ENCODE measurements at places on chromosomes 11 and 22.

DNA sequence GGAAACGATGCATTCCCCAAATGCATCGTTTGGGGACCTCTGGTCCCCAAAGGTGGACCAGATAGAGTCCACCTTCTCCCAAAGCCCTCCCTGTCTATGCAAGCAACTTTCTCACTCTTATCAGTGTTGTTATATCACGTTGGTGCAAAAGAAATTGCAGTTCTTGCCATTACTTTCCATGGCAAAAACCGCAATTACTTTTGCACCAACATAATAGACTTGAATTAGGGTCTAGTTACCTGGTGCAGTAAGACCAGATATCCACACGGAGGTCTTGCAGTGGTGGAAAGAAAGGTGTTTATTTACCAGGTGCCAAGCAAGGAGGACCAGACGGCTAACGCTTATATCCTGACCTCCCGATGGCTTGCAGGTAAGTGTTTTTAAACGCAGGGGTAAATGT is 129.0 kb downstream of the MIAT start:
- no peak for DNase-seq

- no peak for DNase-seq
Observed at GRCh38 chr11:72856065-72856464, 41.9 kb downstream of the ATG16L2 start.

- DNase-seq = no peak
Observed at GRCh38 chr11:128948583-128948982, 5.9 kb upstream of the TP53AIP1 start.

DNA sequence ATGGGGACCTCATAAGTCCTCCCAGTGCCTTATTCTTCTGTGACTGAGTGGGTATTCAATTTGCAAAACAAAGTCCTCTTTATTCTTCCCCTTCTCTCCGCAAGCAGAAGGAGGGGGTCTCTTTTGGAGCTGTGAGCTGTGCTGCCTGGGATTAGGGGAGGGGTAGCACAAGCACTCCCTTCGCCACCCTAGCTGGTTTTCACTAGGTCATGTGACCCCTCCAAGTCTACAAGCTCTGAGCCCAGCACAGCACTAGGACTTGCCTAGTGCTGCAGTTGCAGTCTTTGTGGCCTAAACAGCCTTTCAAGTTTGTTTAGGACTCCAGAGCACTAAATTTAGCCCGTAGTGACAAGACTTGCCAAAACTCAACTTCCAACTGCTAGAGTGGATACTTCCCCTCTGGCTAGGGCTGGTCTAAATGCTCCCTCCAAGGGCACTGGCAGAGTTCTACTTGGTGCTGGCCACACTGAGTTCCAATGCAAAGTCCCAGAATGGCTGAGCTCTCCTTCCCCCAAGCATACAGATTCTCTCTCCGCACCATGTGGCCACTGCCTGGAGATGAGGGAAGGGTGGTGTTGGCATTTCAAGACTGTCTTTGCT is 25.4 kb downstream of the TAF1D start:
- no peak for DNase-seq

DNA sequence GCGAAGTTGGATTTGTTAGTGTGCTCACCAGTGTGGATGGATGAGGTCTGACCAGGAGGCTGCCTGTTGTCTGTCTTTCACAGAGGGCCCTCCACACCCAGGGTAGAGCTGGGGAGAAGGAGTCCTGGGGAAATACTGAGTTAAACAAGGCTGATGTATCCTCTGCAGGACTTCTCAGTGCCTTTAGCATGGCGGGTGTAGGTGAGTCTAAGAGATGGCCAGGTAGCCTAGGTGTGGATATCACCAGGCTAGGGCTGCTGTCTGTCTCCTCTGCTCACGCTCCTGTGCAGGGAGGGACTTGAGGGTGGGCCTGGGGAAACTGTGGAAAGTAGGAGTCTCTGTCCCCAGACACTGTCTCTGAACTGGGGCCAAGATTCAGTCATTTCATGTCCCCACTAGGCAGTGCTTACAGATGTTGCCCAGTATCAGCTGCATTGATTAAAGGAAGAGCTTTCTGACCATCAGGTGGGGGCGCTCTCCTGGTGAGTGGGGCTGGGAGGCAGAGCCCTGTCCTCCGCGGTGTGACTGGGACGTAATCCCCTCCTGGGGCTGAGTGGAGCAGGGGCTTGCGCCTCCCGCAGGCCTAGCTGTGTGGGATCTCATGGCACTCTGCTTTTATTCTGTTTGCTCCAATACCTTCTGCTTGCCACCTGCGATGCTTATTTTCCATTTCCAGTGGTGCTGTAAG is 35.5 kb upstream of the CCDC188 start:
- DNase-seq = no peak

- DNase-seq = no peak
Observed at GRCh38 chr11:77882396-77882795, 61.5 kb downstream of the AAMDC start.

- DNase-seq = no peak
Observed at GRCh38 chr11:6377902-6378639, 12.2 kb upstream of the SMPD1 start.

DNA sequence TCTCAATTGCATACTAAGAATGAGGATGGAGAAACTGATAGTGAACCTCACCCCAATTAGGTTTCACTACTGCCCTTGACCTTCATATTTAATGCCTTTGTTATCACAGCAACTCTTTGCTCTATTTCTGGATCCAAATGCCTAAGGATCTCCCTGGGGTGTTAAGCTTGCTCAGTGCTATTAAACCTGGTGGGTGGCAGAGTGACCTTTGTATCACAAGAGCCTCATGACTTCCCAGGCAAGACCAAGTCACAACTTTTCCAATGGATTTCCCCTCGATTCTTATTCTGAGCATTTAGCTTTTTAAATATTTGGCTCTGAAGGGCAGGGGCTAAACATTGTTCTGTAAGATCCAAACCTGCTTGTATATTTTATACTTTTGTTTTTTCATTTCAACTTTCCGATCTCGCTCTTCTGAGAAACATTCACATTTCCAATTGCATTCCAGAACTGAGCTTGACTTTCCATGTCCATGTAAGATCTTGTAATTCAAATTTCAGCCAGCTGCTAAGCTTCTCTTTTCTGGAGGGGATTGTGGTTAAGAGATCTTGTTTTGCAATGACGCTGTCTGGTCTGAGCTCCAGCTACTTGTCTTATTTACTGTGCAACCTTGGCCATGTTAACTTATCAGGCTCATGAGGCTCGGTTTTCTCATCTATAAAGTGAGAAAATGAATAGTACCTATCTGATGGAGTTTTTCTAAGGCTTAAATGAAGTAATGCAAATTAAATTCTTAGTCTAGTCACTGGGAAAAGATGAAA is 6.4 kb upstream of the EHF start:
- no peak for DNase-seq

DNA sequence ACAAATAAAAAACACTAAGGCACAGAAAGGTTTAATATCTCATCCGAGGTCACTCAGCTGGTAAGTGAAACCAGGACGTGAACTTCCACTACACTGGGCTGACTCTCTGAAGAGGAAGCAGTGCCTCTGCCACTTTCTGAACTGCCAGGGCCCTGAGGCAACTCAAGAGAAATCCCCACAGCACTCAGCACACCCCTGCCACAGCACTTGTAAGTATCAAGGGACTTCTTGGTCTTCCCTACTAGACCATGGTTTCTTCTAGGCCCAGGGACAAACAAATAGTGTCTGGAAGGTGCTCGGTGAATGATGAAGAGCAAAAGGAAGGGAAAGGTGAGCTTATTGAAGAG is 49.7 kb downstream of the RPL27A start:
- no peak for DNase-seq

GRCh38 chr11:72225411-72225951 is 914 bp downstream of the INPPL1 start:
- no peak for DNase-seq

GRCh38 chr22:29873943-29874342 is 9.0 kb upstream of the MTMR3 start:
- no peak for DNase-seq

DNA sequence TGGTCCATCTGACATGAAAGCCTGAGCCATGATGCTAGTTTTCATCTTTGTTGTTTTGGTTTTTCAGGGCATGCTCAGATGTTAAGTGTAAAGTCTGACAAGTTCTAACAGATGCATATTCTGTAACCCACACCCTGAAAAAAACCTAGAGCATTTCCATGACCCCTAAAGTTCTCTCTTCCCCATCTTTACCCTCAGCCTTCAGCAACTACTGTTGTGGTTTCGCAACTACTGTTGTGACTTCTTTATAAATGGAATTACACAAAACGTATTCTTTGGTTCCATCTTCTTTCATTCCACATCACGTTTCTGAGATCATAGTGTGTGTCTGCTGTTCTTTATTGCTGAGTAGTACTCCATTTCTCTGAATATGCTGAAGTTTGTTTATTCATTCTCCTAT is 65.1 kb upstream of the LDLRAD3 start:
- no peak for DNase-seq

- DNase-seq = peak; percentile 35
Observed at GRCh38 chr11:36509201-36509639, 852 bp downstream of the TRAF6 start.

DNA sequence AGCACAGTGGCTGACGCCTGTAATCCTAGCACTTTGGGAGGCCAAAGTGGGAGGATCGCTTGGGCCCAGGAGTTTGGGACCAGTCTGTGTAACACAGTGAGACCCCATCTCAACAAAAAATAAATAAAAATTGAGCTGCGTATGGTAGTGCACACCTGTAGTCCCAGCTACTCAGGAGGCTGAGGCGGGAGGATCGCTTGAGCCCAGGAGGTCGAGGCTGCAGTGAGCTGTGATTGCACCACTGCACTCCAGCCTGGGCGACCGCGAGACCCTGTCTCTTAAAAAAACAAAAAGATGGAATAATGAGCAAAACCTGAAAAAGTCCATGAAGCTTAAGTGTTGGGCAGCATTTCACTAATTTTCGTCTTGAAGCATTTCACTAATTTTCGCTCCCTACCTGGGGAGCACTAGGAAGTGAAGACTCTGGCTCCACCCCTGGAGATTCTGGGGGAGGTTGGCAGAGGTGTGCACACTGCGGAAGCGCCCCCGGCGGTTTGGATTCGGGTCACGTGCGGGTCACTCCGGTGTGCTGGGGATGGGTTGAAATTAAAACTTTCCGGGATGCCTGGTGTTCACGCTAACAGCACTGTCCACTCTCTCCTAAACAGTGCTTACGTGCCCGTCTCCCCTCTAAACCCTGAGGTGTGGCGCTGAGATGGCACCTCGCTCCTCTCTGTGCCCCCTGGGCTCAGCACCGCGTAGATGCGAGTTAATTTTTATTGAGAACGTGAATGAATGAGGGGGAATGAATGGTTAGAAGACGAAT is 906 bp upstream of the NAA40 start:
- peak; percentile 40 for DNase-seq

- peak; percentile 10 for DNase-seq
Observed at GRCh38 chr22:43270314-43270908, 72.8 kb downstream of the SCUBE1 start.

DNA sequence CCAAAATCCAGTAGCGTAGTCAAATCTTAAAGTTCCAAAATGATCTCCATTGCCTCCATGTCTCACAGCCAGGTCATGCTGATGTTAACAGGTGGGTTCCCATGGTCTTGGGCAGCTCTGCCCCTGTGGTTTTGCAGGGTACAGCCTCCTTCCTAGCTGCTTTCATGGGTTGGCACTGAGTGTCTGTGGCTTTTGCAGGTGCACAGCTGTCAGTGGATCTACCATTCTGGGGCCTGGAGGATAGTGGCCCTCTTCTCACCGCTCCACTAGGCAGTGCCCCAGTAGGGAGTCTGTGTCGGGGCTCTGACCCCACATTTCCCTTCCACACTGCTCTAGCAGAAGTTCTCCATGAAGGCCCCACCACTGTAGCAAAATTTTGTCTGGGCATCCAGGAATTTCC is 132.8 kb downstream of the KCNC1 start:
- DNase-seq = no peak

DNA sequence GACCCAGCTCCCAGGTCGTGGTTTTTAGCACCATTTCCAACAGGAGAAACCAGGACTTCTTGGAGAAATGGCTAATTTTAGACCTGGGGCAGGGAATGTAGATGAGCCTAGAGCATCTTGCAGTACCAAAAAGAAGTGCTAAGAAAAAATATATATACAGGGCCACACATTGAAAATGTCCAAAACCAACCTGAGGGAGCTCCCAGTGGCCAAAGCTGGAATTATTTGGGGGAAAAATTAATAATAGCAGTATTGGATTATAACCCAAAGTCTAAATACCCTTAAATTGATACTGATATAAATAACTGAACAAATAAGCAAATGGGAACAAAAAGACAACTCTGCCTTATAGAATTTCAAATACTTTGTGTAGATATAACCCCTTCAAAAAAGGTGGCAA is 108.0 kb downstream of the PARVA start:
- no peak for DNase-seq

- DNase-seq = no peak
Observed at GRCh38 chr11:114027391-114027790, 32.1 kb upstream of the ZBTB16 start.

- no peak for DNase-seq
Observed at GRCh38 chr11:57377107-57377506, 3.8 kb downstream of the PRG3 start.

- no peak for DNase-seq
Observed at GRCh38 chr11:79237091-79237490, 203.7 kb downstream of the TENM4 start.

- DNase-seq = no peak
Observed at GRCh38 chr11:100467821-100468508, 219.1 kb upstream of the ARHGAP42 start.

DNA sequence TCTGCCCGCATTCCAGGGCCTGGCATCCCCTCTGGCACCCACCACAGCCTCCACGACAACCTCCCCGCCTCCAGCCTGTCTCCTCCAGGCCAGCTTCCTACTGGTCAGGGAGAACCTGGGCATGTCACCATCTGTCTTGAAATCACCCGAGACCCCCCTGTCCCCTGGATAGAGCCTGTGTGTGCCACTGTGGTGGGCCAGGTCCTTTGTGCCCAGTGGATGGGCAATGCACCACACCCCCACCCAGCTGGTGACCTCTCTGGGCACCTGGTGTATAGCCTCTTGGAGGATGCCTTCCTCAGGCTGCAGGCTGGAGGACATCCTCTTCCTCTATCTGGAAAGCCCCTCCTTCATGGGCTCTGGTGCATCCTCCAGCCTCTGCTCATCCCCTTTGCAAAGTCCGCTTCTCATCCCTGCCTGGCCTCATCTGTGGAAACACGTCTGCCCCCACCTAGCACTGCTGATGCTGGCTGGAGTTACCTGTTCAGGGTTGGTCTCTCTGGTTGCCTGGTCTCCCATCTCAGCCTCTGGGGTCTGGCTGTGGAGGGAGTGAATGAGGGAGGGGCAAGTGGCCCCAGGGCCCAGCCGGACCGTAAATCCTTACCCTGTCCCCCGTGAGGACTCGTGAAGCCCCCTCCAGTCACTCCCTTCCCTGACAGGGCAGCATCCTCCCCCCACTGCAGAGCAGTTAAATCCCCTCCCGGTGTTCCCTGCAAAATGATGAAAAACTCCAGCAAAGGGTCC is 589.6 kb downstream of the TBC1D22A start:
- no peak for DNase-seq

Data from NCI-H345 (cell line).